ENCODE measurements at places on chromosomes 6 and 20.

DNA sequence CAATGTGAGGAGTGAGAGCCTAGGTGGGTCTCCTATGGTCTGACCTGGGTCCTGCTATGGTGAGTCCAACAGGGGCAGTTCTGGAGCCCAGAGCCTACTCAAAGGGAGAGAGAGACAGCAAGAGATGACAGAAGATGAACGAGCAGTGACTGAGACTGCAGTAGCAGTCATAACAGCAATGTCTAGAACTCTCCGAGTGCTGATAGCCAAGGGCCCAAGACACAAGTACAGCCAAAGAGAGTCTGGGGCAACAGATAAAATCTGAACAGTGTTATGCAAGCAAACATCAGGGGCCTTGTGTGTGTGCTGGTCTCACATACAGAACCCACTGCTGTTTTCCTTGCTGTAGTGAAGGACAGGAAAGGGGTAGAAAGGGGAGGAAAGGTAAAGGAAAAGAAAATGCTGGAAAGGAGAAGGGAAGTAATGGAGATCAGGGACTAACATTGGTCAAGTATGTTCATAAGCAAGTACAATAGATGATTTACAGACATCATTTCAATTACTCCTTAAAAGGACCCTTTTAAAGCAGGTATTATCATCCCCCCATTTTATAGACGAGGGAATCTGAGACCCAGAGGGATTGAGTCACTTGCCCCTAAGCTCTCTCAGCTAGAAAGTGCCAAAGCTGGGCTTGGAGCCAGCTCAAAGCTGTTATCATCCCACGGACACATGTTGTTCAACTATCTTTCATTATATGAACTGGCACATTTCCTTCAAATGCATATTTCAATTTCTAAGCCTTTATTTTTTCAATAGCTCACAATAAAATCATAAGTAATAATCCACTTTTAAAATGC is 182.3 kb upstream of the RAB32 start:
- no peak overlapping the region for H3K27ac ChIP-seq
- no peaks in the 10 kb centered on the region for H3K36me3 ChIP-seq
- H3K27me3 ChIP-seq = no peaks in the 10 kb centered on the region

DNA sequence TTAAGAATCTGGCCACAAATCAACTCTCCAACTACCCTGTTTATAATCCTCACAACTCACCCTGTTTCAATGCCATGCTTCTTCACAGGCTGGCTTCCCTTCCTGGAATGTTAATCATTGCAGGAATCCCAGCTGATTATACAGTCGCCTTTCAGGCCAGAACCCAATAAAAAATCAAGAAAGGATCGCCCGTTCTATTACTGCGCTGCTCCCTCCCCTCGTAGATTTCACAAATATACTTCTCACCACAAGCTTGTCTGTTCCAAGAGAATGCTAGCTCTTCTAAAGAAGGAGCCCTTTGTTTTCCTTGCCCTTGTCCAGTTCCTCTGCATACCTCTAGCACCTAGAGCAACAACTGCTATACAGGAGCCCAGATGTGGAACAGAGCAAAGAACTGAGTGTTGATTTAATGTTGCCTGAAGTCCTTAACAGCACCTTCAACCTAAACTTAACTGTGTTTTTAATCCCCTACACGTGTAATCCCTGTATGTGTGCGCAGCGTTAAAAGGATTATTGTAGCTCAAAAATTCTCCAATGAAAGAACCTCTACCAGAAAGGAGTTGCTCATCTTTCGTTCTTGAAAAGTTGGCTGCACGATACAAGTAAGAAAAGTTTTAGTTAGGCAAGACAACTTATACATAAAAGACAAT is 988 bp downstream of the ECHDC1 start:
- H3K27ac ChIP-seq = no peak overlapping the region
- no peak overlapping the region for H3K4me3 ChIP-seq
- DNase-seq = no peak
- H3K27me3 ChIP-seq = no peaks in the 10 kb centered on the region

DNA sequence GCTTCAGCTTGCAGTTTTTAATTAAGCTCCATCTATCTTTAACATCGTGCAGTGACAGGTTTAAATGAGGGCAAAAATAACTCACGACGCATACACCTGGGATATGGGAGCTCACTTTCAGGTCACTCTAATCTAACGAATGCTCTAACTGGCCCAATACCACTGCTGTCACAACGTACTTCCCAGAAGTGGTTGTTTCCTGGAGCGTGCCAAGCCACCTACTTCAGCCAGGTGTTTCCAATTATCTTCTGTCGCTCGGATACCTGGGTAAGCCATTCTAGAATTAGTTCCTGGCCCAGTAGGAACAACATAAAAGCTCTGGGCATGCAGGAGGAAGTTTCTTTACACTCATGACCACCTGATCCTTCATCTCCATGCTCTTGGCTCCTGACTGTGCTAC is 147.4 kb downstream of the FOXC1 start:
- H3K27me3 ChIP-seq = no peaks in the 10 kb centered on the region
- no peak overlapping the region for H3K4me3 ChIP-seq
- no peak overlapping the region for H3K27ac ChIP-seq
- H3K4me1 ChIP-seq = no peaks in the 10 kb centered on the region

DNA sequence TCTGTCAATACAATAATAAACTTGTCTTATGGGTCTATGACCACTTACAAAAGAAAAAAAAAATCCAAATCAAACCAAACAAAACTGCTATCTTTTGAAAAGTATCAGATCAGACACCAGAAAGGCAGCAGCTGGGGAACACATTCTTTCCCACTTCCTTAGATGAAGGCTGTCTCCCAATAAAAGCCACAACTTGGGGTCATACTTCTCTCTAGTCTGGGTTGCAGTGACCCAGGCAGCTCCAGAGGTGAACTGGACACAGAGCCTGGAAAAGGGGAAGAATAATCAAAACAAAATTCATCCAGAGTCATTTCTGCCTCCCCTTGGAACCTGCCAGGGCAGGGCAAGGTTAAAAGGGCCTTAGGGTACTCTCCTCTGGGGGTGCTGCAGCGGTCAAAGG is 19.1 kb downstream of the ATXN1 start:
- no peaks in the 10 kb centered on the region for H3K36me3 ChIP-seq
- no peak overlapping the region for H3K27ac ChIP-seq
- H3K4me3 ChIP-seq = no peak overlapping the region
- H3K27me3 ChIP-seq = no peaks in the 10 kb centered on the region
- no peak for DNase-seq

DNA sequence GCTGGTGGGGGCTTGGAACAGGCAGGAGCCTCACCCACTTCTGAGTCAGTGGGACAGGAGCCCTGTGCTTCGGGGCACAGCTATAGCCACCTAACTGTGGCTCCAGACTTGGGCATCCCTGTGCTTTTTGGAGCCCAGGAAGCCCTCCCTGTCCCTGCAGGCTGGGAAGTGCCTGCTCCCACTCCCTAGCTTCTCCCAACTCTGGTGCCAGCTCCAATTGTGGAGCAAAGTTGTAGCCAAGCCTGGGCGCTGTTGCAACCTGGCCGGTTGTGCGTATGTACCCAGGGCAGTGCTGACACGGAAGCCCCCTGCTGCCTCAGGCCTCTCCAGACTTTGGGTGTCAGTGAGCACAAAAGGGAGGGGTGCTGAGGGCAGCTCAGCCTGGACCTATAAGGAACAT is 601.7 kb upstream of the GJE1 start:
- H3K27ac ChIP-seq = no peak overlapping the region
- no peaks in the 10 kb centered on the region for H3K27me3 ChIP-seq
- H3K4me1 ChIP-seq = peaks cover 9% of the 10 kb centered on the region
- no peaks in the 10 kb centered on the region for H3K36me3 ChIP-seq
- no peak overlapping the region for H3K4me3 ChIP-seq

DNA sequence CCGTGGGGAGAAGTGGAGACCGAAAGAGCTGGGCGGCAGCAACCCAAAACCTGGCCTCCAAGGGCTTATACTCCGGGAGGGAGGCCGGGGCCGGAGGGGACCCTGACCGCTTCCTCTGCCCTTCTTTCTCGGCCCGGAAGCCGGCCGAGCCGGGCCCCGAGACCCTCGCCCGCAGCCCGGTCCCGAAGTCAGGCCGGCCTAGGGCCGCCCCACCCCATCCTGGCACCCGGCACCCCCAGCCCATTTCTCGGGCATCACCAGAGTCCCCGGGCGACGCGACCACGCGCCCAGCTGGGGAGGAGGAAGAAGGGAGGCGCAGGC is 572 bp upstream of the ZDHHC14 start:
- no peak overlapping the region for H3K27ac ChIP-seq
- peaks cover 32% of the 10 kb centered on the region for H3K27me3 ChIP-seq
- H3K4me3 ChIP-seq = peak overlapping the region; percentile 66
- H3K36me3 ChIP-seq = no peaks in the 10 kb centered on the region

- peaks cover 14% of the 10 kb centered on the region for H3K4me1 ChIP-seq
- no peak overlapping the region for H3K27ac ChIP-seq
- no peak overlapping the region for H3K4me3 ChIP-seq
- peak; percentile 38 for DNase-seq
Observed at GRCh38 chr6:42086046-42087035, 36.0 kb downstream of the TAF8 start.

- H3K27me3 ChIP-seq = no peaks in the 10 kb centered on the region
- no peak overlapping the region for H3K27ac ChIP-seq
- no peak for DNase-seq
- no peaks in the 10 kb centered on the region for H3K36me3 ChIP-seq
Observed at GRCh38 chr6:160895562-160895961, 96.0 kb upstream of the MAP3K4 start.

GRCh38 chr6:141641951-141642350 is 490.8 kb upstream of the GJE1 start:
- no peaks in the 10 kb centered on the region for H3K36me3 ChIP-seq
- H3K4me1 ChIP-seq = no peaks in the 10 kb centered on the region
- no peaks in the 10 kb centered on the region for H3K27me3 ChIP-seq
- H3K27ac ChIP-seq = no peak overlapping the region

DNA sequence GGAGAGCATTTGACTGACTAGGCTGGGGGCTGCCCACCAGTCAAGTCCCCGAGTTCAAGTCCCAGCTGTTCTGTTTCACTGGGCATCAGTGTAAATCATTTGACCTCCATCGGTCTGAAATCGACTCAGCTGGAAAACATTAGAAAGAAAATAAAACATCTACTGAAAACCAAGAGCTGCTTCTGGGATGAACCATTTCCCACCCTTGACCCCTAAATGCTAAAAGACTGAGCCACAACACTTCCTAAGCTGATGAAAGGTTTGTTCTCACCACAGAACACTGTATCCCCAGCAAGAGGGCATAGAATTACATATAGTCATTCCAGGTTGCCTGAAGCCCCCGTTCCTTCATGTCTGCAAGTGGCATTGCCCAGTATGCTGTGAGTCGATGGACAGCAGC is 237.0 kb upstream of the TAB2 start:
- H3K4me3 ChIP-seq = no peak overlapping the region
- peaks cover 22% of the 10 kb centered on the region for H3K4me1 ChIP-seq
- no peaks in the 10 kb centered on the region for H3K27me3 ChIP-seq
- DNase-seq = no peak
- H3K36me3 ChIP-seq = peaks cover 24% of the 10 kb centered on the region

- DNase-seq = no peak
- peaks cover 20% of the 10 kb centered on the region for H3K36me3 ChIP-seq
- H3K27me3 ChIP-seq = no peaks in the 10 kb centered on the region
- no peak overlapping the region for H3K27ac ChIP-seq
- H3K4me1 ChIP-seq = peaks cover 17% of the 10 kb centered on the region
Observed at GRCh38 chr6:7201732-7202541, 94.2 kb downstream of the RREB1 start.

- H3K27me3 ChIP-seq = no peaks in the 10 kb centered on the region
- peaks cover 3% of the 10 kb centered on the region for H3K36me3 ChIP-seq
- peaks cover 3% of the 10 kb centered on the region for H3K4me1 ChIP-seq
- no peak for DNase-seq
- H3K4me3 ChIP-seq = no peak overlapping the region
- H3K27ac ChIP-seq = no peak overlapping the region
Observed at GRCh38 chr6:169902070-169902469, 150.6 kb downstream of the ERMARD start.

GRCh38 chr6:131954775-131955107 is 3.6 kb upstream of the CCN2 start:
- H3K36me3 ChIP-seq = peaks cover 12% of the 10 kb centered on the region
- peak overlapping the region; percentile 68 for H3K27ac ChIP-seq
- peaks cover 59% of the 10 kb centered on the region for H3K4me1 ChIP-seq
- DNase-seq = no peak

DNA sequence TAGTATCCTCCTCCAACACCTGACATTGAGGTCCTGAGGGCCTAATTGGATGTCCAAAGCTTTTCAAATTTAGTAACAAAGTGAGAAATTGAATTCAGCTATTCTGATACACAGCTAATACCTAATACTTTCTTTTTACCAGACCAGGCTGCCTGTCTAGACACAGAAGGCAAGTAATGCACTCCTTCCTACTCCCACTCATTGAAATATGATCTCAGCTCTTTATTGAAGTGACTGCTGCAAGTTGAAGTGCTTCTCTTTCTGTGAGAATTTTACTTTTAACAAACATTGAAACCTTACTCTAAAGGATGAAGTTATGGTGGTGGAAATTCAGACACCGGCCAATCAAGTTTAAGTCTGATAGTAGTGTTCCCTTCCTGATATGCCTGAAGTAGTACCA is 90.8 kb upstream of the OGFRL1 start:
- H3K27me3 ChIP-seq = no peaks in the 10 kb centered on the region
- peaks cover 13% of the 10 kb centered on the region for H3K4me1 ChIP-seq
- H3K27ac ChIP-seq = 0 out of 2 replicates have a peak overlapping the region, but pooled peaks have one; percentile 80
- no peak overlapping the region for H3K4me3 ChIP-seq

GRCh38 chr20:58665606-58666005 is 14.5 kb downstream of the STX16 start:
- no peaks in the 10 kb centered on the region for H3K27me3 ChIP-seq
- peaks cover 84% of the 10 kb centered on the region for H3K4me1 ChIP-seq
- no peak overlapping the region for H3K4me3 ChIP-seq
- no peak for DNase-seq
- H3K27ac ChIP-seq = peak overlapping the region; percentile 85

DNA sequence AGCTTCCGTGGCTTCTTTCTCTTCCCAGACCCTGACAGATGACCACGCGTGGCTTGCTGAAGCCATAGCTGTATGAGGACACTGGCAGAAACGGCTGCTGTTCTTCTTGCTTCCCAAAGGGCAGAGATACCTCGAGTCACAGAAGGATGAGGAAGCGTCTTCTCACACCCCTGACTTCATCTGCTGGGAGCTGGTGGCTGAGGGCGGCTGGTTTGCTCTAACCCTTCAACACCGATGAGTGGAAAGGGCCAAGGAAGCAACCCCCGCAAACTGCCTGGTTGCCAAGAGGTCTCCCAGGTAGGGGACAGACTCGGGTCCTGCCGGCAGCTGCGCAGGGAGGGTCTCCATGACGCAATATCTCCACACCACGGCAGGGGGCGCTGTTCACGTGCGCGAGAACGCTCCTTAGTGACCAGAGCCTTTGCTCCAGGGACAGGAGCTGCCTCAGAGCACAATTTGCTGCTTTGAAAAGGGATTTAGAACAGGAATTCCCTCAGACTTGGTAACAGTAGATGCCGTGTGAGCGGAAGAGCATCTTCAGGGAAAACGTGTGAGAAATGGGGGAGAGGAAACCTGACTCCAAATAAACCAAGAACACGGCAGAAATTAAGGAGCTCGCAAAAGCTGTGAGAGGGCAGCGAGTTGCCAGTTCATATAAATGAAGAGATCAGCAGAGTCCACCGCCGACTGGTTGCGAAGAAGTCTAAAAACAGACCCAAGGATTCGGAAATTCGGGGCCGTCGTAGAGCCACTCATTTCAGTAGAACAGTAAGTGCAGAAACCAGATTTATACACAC is 80.2 kb downstream of the ERMARD start:
- H3K27ac ChIP-seq = no peak overlapping the region
- peak; percentile 91 for DNase-seq
- H3K4me1 ChIP-seq = peaks cover 42% of the 10 kb centered on the region
- no peak overlapping the region for H3K4me3 ChIP-seq
- H3K27me3 ChIP-seq = peaks cover 13% of the 10 kb centered on the region
- peaks cover 5% of the 10 kb centered on the region for H3K36me3 ChIP-seq

- no peak overlapping the region for H3K4me3 ChIP-seq
- no peaks in the 10 kb centered on the region for H3K27me3 ChIP-seq
- no peak overlapping the region for H3K27ac ChIP-seq
- H3K36me3 ChIP-seq = no peaks in the 10 kb centered on the region
- H3K4me1 ChIP-seq = peaks cover 5% of the 10 kb centered on the region
Observed at GRCh38 chr20:33019465-33020277, 11.8 kb upstream of the BPIFB6 start.

Data from WTC11 (cell line).